ENCODE measurements at places on chromosomes 4 and X.

DNA sequence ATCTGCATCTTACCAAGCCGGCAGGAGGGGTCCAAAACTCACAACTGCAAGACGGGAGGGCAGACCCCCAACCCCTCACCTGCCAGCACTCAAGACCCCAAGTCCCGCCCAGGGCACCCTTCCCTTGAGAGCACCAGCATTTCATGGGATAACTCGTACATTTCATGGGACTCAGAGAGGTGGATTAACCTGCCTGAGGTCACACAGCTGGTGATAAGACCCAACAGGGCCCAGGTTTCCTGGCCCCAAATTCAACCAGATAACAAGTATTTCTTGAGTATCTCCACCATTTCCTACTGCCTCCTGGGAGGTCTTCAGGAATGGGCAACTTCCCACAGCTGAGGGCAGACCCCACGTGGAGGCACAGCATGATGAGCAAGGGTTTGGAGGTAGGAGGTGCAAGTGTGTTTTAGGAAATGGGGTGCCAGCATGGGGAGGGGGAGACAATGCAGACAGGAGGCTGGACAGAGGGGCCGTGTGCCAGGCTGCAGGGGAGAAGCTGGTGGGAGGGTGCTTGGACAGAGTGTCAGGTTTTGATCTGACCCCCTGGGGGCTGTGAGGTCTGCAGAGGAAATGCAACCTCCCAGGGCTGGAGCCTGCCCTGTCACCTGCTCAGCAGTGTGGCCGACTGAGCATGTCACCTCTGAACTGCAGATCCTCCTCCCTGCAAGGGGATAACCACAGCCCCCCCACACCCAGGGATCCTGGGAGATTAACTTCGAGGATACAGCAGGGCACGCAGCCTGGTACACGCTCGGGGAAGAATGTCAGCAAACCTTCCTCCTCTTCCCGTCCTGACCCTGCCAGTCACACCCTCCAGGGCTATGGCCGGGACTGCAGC is 4.4 kb downstream of the ADRA2C start:
- DNase-seq: no peak

DNA sequence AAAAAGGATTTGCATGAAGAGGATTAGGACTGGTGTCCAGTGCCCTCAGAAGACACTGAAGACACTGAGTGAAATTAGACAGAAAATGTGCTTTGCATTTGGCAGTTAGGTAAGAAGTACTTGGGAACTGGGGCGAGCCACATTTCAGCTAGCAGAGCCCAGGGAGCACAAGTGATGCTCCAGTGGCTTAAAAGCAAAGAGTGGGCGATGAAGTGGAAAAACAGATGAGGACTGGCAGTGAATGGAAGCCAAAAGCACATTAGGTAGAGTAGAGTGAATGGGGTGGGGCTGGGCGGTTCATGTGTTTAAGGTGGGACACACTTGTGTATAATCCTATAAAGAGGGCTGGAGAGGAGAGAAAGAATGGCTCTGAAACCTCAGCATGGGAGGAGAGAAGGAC is 18.4 kb downstream of the DCLK2 start:
- no peak for DNase-seq

DNA sequence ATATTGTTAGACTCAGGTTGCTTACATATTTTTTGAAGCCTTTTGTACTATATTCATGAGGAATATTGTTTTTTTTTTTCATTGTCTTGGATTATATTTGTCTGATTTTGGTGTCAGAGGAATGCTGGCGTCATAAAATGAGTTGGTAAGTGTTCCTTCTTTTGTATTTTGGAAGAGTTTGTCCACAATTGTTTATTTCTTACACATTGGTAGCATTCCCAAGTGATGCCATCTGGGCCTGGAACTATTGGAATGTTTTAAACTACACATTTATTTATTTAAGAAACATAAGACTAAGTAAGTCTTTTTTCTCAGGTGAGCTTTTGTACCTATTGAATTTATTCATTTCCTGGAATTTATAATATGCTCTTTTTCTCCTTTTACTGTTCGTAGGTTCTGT is 107.6 kb downstream of the LARP1B start:
- no peak for DNase-seq

GRCh38 chrX:150062292-150063137 is 124.2 kb upstream of the EOLA2 start:
- DNase-seq: no peak

GRCh38 chrX:29528281-29528680 is 687.1 kb upstream of the MAGEB2 start:
- no peak for DNase-seq

Data from HT-29 (cell line).